ENCODE measurements at places on chromosomes 5 and 9.

DNA sequence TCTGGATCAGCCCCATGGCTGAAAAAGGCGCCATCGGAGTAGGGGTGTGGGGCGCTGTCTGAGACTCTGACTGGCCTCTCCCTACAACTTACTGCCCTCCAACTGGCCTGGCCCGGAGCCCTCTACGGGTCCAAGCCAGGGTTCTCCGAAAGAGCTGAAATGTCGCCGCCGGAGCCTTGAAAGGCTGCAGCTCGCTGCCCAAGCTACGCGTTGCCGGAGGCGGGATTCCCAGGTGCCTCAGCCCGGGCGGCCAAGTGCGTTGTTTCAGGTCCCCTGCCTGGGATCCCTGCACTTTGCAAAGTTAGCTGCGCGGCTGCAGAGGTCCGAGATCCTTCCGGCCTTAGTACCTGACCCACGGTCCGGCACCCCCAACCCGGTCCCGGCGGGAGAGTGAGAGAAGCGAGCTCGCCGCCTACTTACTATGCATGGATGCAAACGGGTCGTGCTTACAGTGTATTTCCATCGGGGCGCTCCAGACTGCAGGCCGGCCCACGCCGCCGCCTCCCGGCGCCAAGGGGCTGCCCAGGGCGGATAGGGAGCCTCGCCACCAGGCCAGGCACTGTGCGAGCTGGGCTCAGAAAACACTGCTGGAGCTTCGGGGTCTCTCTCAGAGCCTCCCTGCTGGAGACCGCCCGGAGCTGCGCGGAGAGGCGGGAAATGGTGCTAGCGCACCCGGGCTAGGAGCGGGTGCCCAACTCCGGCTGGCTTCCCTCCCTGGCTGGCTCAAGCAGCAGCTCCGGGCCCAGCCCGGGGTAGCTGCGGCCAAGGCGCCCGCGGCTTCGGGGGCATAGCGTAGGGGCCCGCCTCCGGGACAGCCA lies 7.7 kb downstream of the PAX5 start:
- DNase-seq = no peak

DNA sequence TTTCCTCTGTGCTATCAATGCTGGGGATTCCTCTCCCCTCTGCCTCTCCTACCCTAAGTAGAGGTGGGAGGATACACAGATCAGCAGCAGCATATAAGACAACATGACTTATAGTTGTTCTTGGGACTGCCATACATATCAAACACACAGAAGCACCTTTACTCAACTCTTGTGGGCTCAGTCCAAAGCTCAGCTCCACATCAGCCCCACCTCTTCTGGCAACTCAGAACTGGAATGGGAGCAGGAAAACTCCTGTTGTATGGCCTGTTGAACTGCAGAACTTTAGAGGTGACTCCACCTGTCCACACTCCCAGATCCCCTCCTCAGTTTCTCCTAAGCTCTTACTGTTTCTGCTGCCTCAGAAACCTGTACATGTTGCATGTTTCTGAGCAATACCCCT lies 127.8 kb downstream of the SV2C start:
- DNase-seq = no peak

GRCh38 chr5:6432206-6432605 lies 16.5 kb upstream of the UBE2QL1 start:
- DNase-seq = no peak

- DNase-seq = no peak
Measured at GRCh38 chr5:124790895-124791732, 44.7 kb upstream of the ZNF608 start.

DNA sequence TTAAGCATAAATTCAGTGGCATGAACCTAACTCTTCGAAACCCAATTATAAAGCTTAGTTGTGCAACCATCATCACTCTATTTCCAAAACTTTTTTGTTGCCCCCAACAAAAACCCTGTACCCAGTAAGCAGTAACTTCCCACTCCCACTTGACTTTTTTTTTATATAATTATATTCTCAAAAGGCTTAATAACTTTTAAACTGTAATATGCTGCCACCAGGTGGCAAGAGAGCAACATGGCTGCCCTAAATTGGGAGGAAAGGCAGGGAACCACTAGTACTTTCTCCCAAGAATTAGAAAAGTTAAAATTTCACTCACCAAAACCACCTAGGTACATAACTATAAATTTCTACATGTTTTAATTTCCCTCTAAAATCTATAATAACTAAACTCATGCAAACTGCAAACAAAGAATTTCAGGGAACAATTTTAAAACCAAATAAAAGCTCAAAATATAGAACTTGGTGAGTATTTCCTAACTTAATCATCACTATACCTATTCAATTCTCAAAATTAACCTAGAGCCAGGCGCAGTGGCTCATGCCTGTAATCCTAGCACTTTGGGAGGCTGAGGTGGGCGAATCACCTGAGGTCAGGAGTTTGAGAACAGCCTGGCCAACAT lies 50.2 kb upstream of the RNF38 start:
- peak; percentile 4 for DNase-seq

DNA sequence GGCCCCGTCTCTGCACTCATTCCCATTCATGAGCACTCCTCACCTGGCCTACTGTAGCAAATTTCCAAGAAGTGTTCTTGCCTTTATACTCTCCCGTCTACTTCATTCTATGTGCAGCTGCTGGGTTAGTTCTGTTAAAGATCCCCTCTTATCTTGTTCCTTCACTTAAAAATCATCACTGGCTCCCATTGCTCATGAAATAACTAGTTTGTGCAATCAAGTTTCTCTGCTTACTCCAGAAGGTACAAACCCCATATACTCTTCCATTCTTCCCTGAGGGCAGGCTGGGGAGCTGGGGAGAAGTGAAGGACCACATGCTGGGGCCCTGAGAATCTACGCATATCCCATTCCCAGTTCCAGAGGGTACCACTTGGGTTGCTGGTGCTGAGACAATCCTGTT lies 84.4 kb upstream of the KLF9 start:
- DNase-seq = no peak

GRCh38 chr9:117160254-117160653 lies 254.6 kb downstream of the ASTN2 start:
- DNase-seq = no peak

DNA sequence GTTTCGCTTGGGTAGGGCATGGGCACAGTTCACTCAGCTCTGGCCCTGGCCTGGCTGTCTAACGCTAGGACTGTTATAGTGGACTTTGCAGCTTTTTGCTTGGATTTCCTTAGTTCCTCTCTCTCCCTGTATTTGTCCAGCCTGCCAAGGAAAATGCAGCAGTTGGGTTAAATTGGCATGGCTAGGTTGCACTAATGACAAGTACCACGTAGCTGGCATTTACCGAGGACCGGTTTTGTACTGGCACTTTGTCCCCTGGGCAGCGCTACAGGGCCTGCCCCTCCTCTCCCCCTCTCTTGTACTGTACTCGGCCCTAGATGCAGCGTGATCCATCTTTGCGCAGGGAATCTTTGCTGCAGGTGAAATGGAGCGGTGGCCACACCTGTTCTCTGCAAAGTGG lies 2.4 kb downstream of the WDR5 start:
- DNase-seq = no peak

DNA sequence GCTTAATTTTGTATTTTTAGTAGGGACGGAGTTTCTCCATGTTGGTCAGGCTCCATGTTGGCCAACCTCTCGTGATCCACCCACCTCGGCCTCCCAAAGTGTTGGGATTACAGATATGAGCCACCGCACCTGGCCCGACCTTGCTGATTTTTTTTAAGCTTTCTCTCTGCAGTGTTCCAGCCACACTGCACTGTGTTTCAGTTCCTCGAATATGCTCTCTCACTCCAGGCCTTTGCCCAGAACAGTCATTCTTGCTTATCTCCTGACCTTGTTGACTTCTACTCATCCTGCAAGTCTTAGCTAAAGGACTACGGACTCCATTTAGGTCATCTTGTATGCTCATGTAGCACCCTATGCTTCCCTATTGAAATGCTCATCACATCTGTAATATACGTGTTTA lies 3.3 kb downstream of the SNAPC3 start:
- no peak for DNase-seq

- DNase-seq = no peak
Measured at GRCh38 chr5:39073767-39074016, 507 bp downstream of the RICTOR start.

DNA sequence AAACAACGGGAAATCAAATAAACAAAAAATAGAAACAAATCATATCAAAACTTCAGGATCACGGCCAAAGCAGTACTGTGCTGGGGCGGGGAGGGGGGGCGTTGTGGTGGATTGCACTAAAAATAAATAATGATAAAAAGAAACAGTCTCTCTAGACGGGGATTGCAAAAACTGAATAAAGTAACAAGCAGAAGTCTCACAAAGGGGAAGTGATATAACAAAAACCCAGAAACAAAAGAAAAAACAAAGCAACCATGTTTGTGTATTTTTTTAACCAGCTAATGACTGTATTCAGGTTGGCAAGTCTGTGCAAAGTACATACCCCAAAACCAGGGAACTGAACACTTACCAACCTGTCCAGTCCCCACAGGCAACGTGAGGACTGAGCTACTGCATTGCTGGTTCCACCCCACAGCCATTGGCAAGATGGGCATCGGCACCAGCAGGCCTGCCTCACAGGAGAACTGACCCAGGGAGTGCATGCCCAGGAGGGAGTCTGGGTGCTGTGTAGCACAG lies 24.1 kb downstream of the BICD2 start:
- DNase-seq = no peak

All from activated T-cell treated with anti-CD3 and anti-CD28 coated beads for 1 hour (primary cell).